Right lung (tissue), 10 donors: ENCODE measurements at places on chromosomes 6 and 20. TPM values are rescaled to one million over a fixed set of nuclear protein-coding genes. Genes with fewer than 3 reads are reported as not detected.

FABP7 gene
- 5.9 TPM for polyA plus RNA-seq

SLC22A23 gene
- polyA plus RNA-seq = 17.7 TPM

BPIFA2 gene
- polyA plus RNA-seq = not detected

GRCh38 chr6:2950713-2951112 lies 20.7 kb downstream of the SERPINB6 start:
- DNase-seq = no peak

DNA sequence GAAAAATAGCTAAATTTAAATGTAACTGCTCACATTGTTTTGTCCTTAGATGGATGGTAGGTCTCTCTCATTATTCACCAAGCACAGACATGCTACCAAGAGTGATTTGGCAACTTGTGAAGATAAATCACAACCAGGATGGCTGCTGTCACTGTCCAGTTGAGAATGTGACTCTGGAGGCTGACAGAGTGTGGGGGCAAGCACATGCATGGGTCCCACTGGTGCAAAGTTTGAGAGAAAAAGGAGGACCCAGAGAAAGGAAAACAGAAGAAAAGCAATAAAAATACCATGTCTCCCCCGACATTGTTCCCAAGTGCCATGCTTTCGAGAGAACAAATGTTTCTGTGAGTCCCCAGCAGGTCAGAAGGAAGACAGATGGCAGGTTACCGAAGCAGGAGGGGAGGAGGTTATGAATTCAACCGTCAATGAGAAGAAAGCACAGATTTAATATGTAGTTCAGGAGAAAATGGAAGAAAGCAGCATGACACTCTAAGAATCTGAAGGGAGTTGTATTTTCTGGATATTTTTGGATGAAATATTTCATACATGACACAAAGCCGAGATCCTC lies 73.0 kb upstream of the TSHZ2 start:
- DNase-seq = no peak

- no peak for DNase-seq
Observed at GRCh38 chr6:52098721-52099120, 11.3 kb upstream of the PKHD1 start.

- DNase-seq = peak; percentile 17
Observed at GRCh38 chr20:46230801-46231282, 77.5 kb downstream of the CDH22 start.

DNA sequence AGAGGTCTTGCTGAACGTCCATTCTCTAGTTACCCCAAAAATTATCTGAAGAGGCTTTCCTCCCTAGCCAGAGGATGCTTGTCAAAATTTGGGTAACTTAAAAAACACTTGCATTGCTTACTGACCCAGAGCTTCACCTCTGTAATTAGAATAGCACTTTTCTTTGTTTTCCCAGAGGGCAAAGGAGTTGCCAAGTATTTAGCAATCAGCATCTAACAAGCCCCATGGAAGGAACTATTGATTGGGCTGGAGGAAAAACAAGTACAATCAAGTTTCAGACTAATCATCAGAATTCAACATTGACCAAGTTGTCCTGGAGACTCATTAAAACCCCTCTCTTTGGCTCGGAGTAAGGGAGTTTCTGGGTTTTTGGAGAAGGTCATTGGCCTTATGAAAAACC lies 226.4 kb downstream of the TBC1D7 start:
- DNase-seq = no peak

DNA sequence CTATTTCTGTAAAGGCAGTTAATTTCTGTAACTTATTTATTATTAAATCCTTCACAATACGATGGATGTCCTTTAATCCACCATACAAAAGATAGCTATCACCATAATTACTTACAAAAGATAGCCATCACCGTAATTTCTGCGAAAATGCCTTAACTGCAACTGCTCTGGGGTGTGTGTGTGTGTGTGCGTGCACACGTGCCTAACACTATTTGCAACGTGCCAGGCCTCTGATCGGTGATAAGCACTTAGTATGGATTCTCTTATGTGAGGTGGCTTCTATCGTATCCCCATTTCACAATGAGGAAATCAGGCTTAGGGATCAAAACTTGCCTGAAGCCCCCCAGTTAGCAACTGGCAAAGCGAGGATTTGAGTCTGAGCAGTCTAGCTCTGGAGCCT lies 67.1 kb upstream of the RBM24 start:
- no peak for DNase-seq

DNA sequence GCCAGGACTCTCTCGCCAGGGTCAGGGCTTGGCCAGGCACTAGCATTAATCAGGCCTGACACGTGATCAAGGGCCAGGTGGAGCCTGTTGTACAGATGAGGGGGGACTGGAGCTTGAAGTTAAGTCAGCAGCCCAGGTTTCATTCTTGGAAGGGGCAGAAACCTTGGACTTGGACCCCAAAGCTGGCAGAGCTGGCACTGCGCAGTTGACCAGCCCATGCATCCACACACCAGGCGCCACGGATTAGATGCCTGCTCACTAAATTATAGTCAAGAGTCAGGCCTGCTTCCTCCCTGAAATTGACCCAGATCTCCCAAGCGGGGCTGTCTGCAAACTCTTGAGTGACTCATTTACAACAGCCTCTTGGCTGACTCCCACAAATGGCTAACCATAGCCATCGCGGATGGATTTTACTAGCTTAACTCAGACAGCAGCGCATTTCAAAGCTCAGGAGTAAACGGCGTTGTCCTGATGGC lies 4.1 kb upstream of the TAF4 start:
- DNase-seq = no peak

DNA sequence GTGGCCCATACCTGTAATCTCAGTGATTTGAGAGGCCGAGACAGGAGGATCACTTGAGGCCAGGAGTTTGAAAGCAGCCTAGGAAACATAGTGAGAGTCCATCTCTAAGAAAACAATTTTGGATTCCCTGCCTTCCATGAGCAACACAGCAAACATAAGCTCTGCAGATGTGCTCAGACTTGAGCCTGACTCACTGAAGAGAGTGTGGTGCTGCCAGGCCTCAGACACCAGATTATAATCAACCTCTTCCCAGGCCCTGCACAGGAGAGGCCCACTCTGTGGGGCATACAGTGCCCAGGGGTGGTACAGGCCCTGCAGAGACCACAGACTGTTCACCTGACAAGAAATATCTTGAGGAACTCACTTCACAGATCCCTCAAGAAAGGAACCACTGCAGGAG lies 19.9 kb downstream of the HLA-DPB1 start:
- no peak for DNase-seq
